ENCODE measurements at places on chromosomes 5 and 9.
A peak's percentile ranks its signal among the peaks of the same experiment; 100 is the strongest.

DNA sequence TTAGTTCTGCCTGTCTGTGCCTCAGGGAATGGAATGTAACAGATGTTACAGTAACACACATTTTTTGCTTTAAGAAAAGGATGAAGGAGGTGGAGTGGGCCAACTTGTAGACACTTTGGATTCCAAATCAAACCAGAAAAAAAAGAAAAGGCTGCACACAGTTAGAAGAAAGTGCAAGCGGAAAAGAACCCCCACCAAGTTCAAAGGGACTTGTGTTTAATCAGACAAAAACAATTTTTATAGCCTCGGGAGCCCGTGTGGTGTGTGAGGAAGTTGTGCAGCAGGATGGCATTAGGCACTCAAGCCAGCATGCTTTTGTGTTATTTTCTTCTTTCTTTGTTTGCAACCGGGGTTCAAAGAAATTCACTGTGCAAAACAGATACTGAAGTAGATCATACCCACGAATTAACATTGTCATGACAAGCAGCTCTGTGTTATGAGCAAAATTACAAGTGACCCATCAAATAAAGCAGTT lies 189.5 kb downstream of the SEMA5A start:
- no peak for DNase-seq

GRCh38 chr5:176793343-176793699 lies 17.0 kb upstream of the UNC5A start:
- no peak for DNase-seq

DNA sequence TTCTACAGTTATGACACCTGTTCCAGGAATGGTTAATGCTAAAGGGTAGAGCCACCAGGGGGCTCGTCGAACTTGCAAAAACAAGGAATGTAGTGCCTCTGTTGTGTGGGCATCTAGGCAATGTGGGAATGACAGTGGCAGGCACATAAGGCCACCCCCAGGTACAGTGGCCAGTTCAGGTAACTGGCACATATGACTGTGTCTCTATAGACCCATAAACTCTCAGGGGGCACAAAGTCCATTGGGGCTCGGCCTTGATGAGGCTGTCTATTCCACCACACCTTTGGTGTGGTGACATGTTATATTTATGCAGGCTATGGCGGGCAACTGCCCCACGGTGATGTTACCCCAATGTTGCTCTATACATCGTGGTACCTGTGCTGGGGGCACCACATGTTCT lies 59.6 kb upstream of the FAM120A start:
- DNase-seq, result no peak

GRCh38 chr5:53397141-53397757 lies 83.2 kb upstream of the FST start:
- no peak for DNase-seq

DNA sequence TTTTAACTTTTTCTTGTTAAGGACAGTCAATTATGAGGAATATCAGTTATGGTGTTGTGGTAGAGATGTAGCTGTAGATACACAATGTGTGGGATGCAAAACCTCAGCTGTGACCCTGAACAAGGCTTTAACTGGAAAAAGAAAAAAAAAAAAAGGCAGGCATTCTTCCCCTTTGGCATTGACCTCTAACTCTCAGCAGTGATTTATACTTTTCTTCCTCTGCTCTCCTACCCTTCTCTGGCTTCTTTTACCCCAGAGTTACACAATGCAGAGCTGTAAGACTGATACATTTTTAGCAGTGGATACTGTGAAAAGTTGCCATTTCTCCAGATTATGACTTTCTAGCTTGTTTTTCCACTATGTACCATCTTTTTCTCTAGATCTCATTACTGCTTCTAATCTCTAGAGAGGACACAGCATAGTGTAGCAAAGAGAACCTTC lies 2.0 kb downstream of the CTNNAL1 start:
- DNase-seq, result no peak

DNA sequence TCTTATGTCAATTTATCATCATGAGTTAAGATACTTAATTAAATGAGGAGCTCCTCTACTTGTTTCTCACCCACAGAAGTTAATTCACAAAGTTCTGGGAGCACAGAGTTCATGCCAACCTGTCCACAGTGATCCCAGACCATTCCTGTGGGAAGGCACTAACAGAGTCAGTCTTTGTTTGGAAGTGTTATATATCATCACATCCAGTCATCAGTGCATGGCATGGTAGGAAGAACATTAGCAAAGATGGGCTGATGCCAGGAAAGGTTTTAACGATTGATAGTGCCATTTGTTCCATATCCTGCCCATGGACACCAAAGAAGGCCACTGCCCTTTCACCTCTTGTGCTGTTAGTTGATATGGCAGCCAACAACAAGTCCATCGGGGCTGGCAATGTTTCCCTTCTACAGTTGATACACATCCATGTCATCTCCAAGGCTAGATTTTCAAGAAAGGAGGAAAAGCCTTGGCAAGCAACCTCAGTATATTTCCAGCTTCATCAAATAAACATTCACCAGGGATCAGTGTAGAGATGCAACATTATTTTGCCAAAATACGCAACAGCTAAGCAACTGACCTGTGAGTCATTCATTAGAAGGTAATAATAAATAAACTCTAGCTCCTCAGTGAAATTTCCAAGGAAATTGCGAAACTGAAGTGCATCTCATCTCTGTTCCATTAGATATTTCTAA lies 169.6 kb downstream of the RORB start:
- no peak for DNase-seq

- no peak for DNase-seq
Measured at GRCh38 chr5:56492812-56493211, 259.7 kb upstream of the ANKRD55 start.

DNA sequence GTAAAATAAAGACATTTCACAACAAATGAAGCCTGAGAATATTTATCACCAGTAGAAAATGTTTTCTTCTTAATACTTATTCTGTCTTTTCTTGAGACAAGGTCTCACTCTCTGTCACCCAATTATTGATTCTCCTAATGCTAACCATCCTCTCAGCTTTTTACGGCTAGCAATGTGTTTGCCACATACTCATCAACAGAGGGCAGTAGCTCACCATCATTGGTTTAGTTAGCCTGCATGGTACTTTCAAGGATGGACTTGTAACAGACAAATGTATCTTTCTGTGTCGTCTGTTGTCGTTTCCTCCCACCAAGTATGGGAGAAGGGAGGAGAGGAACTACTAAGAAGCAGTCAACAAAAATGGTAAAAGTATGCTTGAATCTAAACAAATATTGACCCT lies 5.9 kb upstream of the ACO1 start:
- peak; percentile 75 for DNase-seq

DNA sequence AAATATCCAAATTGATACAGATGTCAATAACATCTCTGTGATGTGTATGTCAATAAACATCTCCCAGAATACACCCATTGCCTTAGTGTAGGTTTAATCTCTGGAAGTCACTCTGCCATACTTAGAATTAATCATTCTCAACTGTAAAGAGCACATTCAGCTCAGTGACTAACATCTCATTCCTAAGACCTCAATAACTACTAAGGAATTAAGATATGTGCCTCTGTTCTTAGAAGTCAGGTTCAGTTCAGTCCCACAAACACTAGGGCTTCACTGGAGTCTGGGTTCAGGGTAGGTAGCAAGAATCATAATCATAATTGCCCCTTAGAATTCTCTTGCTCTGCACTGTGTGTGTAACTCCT lies 31.7 kb downstream of the UGCG start:
- DNase-seq, result no peak

- peak; percentile 19 for DNase-seq
Measured at GRCh38 chr5:891837-892393, 686 bp downstream of the BRD9 start.

DNA sequence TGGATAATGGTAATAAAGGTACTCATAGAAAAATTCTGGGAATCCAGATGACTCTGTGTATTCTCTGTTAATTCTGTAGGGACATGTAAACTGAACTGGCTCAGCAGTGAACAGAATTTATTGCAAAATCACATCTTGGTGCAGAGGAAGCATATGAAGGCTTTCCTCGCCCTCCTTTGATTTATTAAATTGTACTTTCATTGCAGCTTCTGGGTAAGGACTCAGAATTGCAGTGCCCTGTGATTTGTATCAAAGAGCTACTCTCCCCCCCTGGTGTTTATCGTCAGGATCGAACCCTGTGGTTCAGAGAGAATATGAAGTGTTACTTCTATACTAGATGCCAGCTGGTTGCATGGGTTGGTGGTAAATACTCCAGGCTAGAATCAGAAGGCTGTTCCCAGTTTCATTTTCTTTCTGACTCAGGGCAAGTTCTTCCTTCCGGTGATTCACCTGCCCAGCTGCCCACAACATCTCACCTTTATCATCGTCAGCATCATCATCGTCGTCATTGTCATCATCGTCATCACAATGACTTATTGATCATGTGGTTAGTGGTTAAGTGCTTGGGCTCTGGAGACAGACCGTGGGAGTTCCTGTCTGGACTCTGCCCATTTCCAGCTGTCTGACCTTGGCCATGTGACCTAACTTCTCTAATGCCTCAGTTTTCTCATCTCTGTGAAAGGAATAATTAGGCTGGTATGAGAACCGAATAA lies 238.8 kb downstream of the ARHGAP26 start:
- peak; percentile 92 for DNase-seq
